Stimulated activated CD4-positive, alpha-beta T cell treated with anti-CD3 and anti-CD28 coated beads, Interleukin-1b, Interleukin-23, amount 100 ng/mL, for 48 hours (primary cell): ENCODE measurements at places on chromosomes 12 and 14.

GRCh38 chr14:104633276-104634137 is 28.9 kb upstream of the TMEM179 start:
- DNase-seq: no peak

DNA sequence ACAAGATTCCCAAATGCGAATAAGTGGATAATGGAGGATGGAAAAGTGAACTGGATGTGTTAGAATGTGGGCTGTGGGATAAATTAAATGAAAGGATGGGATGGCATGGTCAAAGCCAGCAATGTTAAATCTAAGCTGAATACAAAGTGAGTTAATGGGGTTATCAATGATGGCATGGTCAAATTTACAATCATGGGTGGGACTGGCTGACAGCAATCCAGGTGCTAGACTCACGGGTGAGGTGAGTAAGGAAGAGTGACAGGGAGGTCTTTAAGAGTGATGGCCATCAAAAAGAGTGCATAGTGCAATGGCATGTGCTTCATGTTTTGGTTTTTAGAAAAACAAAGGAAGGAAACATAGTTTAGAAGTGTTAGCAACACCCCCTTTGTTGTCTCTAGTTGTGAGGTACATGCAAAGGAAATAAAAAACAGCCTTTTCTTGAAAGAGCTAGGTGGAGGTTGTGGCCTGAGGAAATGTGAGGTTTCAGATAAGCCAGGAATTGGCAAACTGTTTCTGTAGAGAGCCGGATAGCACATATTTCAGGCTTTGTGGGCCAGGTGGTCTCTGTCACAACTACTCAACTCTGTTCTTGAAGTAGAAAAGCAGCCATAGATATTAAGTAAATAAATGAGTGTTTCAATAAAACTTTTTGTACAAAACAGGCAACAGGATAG is 328.7 kb downstream of the RPL10L start:
- DNase-seq: no peak

DNA sequence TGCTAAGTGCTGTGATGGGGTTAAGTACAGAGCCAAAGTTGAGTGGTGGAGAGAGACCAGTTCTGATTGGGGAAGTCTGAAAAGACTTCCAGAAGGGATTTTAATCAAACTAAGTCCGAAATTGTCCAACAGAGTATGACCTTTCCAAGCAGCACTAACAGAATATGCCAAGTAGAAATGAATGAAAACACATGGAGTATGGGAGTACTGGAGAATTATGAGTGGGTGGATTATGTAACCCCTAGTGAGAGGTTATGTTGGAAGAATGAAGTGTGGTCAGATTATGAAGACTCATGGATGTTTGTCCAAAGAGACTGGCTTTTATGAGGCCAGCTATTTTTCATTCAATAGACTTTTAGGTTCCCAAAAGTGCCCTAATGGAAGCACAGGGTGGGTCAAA is 94.0 kb upstream of the PLEKHA5 start:
- DNase-seq: no peak

GRCh38 chr12:5403411-5403810 is 28.5 kb upstream of the NTF3 start:
- no peak for DNase-seq

DNA sequence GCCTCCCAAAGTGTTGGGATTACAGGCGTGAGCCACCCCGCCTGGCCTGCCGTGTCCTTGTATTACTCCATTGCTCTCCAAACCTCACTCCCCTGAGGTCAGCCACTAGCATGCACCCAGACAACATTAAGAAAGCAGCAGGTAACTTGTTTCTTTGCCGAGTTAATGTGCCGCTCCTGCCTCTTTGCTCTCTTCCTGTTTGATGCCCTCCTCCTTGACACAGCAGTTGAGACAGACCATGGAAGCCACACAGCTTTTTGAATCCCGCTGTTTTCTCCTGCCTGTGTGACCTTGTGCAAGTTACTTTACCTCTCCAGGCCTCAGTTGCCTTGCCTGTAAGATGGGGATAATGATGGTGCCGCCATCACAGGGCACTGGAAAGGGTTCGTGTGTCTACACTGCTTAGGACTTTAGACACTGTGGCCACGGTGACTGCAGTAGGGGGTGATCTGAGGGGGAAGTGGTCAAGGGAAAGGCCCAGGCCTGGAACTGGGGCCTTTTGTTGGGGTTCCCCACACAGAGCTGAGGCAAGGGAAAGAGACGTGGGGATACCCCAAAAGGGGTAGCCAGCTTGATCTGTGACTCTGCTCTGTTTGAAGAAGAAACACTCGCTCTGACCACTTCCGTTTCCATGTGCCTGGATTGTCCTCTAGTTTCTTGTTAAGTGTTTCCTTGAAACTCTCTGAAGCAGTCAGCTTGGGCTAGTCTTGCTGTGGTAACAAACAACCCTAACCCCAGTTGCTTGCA is 69.3 kb downstream of the RIN3 start:
- no peak for DNase-seq
